Left renal cortex interstitium (tissue), 4 donors: ENCODE measurements at places on chromosomes 7 and 10.

DNA sequence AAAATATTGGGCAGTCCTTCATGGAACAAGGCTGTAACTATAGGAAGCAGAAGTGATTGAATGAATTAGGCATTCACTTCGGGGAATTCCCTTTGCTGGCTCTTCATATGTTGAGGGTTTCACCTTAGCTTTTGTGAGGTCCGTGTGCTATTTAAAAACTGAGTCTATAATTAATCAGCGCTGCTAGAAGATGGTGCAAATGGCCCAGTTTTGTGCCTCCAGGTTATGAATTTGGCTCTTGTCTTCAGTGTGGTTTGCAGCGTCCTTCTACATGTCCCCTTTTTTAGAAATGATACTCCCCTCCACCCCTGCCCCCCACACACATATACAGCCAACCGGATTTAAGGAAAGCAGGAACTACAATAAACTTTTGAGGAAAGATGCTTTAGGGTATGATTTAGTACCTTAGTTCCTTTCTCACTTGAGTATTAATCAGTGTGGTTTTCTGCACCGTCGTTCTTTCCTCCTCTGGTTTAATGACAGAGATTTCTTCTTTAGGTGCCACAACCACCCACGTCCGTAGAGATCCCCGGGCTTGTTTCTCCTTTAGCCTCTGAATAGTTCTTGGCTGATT lies 110.6 kb upstream of the SAMD8 start:
- no peak for DNase-seq

GRCh38 chr10:45461034-45461433 lies 87.0 kb downstream of the ALOX5 start:
- no peak for DNase-seq

DNA sequence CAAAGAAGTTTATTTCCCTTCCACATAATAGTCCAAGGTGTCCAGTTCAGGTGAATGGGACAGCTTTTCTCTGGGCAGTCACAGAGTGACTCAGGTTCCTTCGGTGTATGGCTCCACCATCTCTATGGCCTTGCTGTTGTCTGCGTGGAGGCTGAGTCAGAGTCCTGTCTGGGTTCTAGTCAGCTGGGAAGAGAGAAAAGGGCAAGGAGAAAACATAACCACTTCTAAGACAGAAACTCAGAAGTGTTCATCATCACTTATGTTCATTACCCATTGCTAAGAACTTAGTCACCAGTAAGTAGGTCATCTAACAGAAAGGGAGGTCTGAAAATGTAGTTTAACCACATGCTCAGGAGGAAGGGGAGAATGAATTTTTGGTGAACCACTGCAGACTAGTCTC lies 32.4 kb upstream of the CCDC7 start:
- DNase-seq: no peak

DNA sequence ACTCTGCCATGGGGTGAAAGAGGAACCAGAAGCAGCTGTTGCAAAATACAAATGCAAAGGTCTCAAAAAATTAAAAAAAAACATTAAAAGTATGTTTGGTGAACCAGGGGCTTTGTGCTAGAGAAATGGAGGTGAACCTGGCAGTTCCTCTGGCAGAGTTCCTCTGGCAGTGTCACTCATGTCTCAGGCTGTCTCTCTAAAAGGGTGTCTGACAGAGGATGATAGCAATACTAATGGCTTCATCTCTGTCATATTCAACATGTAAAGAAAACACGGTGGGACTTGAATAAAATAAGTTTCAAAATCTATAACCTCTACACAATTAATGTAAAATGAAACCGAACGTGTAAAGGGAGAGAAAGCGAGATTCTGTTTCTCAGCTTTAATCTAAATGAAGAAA lies 375.7 kb upstream of the VWC2 start:
- no peak for DNase-seq

- no peak for DNase-seq
Measured at GRCh38 chr7:46317256-46317655, 396.2 kb upstream of the IGFBP3 start.
